PC-3 (cell line): ENCODE measurements at places on chromosomes 16 and 17. TPM values are rescaled to one million over a fixed set of nuclear protein-coding genes. Genes with fewer than 3 reads are reported as not detected.

The KCNJ18 gene
- total RNA-seq = 0.12 and 0.51 TPM in 2 replicates

The ABCC11 gene
- 0.26 TPM in 1 of 2 replicates, not detected in the other for total RNA-seq

The CLEC18A gene
- total RNA-seq = 0.22 TPM in 1 of 2 replicates, not detected in the other

The CCDC154 gene
- total RNA-seq = not detected in 2 replicates

The P2RX5 gene
- 13.0 and 19.3 TPM in 2 replicates for total RNA-seq

The PYDC1 gene
- total RNA-seq = not detected in 2 replicates

The NCOR1 gene
- 127 and 204 TPM in 2 replicates for total RNA-seq

The CDRT15L2 gene
- not detected in 2 replicates for total RNA-seq

The SLC5A10 gene
- total RNA-seq = not detected in 2 replicates

The RRAD gene
- total RNA-seq = 1.2 and 2.8 TPM in 2 replicates

The NPIPB9 gene
- 1.7 TPM in 1 of 2 replicates, not detected in the other for total RNA-seq

The CCDC78 gene
- 3.3 and 5.8 TPM in 2 replicates for total RNA-seq

The STH gene
- total RNA-seq = not detected in 2 replicates

The PRAC1 gene
- 33.5 and 44.4 TPM in 2 replicates for total RNA-seq

The TEX19 gene
- total RNA-seq = 0.46 and 1.2 TPM in 2 replicates

The RAMP2 gene
- not detected in 2 replicates for total RNA-seq

The ENPP7 gene
- total RNA-seq = not detected in 2 replicates

The CHP2 gene
- not detected in 2 replicates for total RNA-seq

The LGALS9B gene
- total RNA-seq = not detected in 2 replicates

The OR4D1 gene
- not detected in 2 replicates for total RNA-seq
